ENCODE measurements at places on chromosomes 7 and 10.

DNA sequence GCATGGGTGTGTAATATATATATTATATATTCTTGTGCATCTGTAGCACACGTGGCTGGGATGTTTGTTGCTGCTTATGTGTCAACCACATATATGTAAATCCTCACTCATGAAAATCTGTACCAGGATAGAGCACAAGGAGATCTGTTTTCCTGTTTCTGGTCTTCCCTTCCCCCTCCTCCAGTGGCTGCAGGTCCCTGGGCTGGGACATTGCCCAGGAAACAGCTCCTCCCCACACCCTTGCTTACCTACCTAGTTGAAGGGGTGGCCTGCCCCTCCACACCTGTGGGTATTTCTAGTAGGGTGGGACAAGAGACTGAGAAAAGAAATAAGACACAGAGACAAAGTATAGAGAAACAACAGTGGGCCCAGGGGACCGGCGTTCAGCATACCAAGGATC lies 2.2 kb downstream of the SFXN3 start:
- DNase-seq, result no peak

- DNase-seq, result no peak
These were observed 193.1 kb downstream of the EBF3 start for GRCh38 chr10:129771024-129771423.

GRCh38 chr7:123581162-123581459 lies 20.5 kb upstream of the ASB15 start:
- DNase-seq, result no peak

GRCh38 chr7:65307651-65308299 lies 65.9 kb upstream of the ZNF92 start:
- DNase-seq, result peak; percentile 11

DNA sequence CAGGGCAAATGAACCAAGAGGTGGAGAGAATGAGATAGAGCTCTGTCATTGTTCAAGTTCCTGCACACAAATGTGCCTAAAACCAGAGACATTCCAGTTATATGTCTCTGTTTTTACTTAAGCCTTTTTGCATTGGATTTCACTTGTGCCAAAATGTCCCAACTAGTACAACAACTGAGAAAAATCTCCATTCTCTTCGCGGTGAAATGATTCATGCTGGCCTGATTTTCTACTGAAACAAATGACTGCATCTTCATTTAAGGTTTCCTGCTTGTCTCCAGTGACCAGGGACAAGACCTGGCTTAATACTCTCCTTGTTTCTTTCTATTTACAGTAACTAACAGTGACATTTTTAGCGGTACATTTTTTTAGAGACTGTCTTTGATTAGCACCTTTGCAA lies 714.9 kb downstream of the KCNMA1 start:
- DNase-seq, result no peak

GRCh38 chr7:25662841-25663800 lies 434.8 kb upstream of the NPVF start:
- no peak for DNase-seq
